SJCRH30 (cell line): ENCODE measurements at places on chromosomes 11 and 22.
A peak's percentile ranks its signal among the peaks of the same experiment; 100 is the strongest.

GRCh38 chr22:39898997-39899396 is 1.9 kb upstream of the GRAP2 start:
- H3K4me1 ChIP-seq: no peaks in the 10 kb centered on the region
- no peaks in the 10 kb centered on the region for H3K36me3 ChIP-seq
- no peak overlapping the region for H3K4me3 ChIP-seq
- no peaks in the 10 kb centered on the region for H3K27me3 ChIP-seq

- DNase-seq: peak; percentile 47
- H3K4me1 ChIP-seq: no peaks in the 10 kb centered on the region
- H3K27me3 ChIP-seq: no peaks in the 10 kb centered on the region; the same call in 1 of the 2 replicates
- H3K27ac ChIP-seq: no peak overlapping the region
- peak overlapping the region; percentile 34 for H3K4me3 ChIP-seq
- no peaks in the 10 kb centered on the region for H3K36me3 ChIP-seq
Measured at GRCh38 chr22:36977401-36977861, 41.8 kb downstream of the TST start.

- DNase-seq: peak; percentile 74
- H3K4me3 ChIP-seq: 0 out of 2 replicates have a peak overlapping the region, but pooled peaks have one; percentile 1
- no peaks in the 10 kb centered on the region for H3K27me3 ChIP-seq
- peak overlapping the region; percentile 99 for H3K27ac ChIP-seq
- no peaks in the 10 kb centered on the region for H3K36me3 ChIP-seq
Measured at GRCh38 chr11:17649261-17649660, 70.1 kb upstream of the MYOD1 start.

- no peak for DNase-seq
- H3K4me1 ChIP-seq: no peaks in the 10 kb centered on the region
- no peak overlapping the region for H3K4me3 ChIP-seq
- H3K36me3 ChIP-seq: no peaks in the 10 kb centered on the region
Measured at GRCh38 chr11:90135016-90135415, 553 bp downstream of the NAALAD2 start.

DNA sequence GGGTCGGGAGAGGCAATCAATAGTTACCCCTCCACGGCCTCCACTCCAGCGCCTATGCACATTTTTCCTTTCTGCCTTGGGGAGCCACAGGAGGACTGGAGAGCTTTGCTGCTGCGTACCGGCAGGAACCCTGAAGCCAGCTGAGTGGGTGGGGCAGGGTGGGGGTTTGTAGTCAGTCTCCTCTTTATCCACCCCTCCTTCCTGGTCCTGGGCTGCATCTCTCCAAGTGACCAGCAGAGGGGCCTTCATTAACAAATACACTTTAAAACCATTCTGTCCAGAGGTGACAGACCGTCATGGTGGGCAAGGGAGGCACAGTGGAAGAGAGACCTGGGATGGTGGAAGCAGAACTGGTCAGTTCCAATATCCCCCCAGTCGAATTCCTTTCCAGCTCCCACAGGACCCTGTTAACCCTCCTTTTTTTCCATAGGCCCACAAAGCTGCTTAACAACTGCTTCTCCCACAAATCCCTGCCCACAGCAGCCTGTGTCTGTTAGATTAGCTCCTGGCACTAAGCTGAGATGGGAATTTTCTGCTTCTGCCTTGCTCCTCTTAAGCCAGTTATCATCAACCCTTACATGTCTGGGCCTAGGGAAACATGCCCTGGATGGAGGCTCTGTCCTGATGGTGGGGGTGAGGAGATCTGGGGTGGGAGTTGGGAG is 3.9 kb upstream of the ABCG4 start:
- no peaks in the 10 kb centered on the region; the same call in 1 of the 2 replicates for H3K4me1 ChIP-seq
- peaks cover 2% of the 10 kb centered on the region; the same call in 1 of the 2 replicates for H3K27me3 ChIP-seq
- no peak overlapping the region for H3K4me3 ChIP-seq
- H3K27ac ChIP-seq: no peak overlapping the region
- DNase-seq: peak; percentile 76

DNA sequence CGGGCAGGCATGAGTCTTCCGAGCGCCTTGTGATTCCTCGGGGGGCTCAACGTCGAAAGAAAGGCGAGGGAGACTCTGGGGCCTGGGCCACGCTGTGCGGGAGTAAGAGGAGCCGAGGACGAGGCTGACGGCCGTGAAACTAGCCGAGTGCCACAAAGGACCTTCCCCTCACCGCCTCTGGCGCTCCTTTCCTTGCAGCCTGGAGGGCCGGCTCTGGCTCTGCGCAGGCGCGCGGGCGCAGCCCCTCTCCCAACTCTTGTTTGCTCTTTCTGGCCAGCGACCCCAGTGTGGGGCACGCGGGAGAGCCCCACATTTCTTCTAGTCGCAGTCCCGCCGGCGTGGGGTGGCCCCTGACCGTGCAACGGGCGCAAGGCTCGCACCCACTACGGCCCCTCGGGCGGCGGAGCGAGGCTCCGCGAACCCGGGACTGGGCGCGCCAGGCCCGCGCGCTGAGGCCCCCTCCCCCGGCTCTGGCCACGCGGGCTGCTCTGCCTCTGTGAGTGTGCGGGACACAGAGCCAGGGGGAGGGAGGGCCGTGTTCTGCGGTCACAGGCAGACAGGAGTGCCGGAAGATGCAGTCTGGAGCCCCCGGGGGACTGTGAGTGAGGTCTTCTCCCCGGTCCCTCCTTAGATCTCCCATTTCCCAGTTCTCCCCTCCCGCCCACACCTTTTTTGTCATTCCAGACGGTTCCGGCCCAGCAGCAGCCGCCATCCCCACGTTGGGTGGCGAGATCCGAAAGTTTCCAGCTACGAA is 1.0 kb upstream of the TOB2 start:
- peak overlapping the region; percentile 64 for H3K27ac ChIP-seq
- DNase-seq: peak; percentile 75
- no peaks in the 10 kb centered on the region for H3K27me3 ChIP-seq
- peak overlapping the region; percentile 71 for H3K4me3 ChIP-seq

DNA sequence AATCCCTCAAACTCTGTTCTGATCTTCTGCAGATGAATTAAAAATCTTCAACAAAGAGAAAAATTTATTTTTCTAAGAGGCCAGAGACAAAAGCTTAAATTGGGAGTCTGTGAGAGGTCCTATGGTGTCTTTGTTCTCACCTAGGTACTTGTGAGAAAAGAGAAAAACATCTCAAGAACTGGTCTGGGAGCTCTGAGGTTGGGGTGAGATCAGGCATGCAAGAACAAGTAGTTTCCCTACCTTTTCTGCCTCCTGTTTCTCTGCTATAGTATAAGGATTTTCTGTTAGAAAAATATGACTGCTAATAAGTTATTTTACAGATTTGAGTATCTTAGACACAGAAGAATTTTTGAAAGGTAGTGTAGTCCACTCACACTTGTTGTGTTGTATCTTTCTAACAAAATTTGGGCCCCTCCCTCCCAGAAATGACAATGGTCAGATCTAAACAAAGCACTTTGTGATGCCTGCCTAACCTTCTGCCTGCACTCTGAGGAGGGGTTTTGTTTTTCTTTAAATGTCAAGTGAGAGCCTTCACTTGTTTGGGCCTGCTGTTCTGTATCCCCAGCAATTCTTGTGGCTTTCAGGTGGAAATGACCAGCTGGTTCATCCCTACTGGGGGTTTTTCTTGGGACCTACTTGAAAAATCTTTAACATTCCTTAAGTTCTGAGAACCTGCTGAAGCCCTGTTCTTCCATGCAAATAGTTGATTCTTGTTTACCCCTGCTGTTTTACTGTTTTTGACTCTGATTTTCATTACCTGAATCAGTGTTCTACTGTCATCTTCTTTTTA is 13.6 kb upstream of the OR51S1 start:
- no peaks in the 10 kb centered on the region for H3K36me3 ChIP-seq
- H3K27ac ChIP-seq: no peak overlapping the region
- no peaks in the 10 kb centered on the region for H3K4me1 ChIP-seq
- DNase-seq: no peak

- H3K4me3 ChIP-seq: no peak overlapping the region
- no peak overlapping the region for H3K27ac ChIP-seq
- no peaks in the 10 kb centered on the region for H3K36me3 ChIP-seq
- no peaks in the 10 kb centered on the region for H3K27me3 ChIP-seq
- DNase-seq: no peak
Measured at GRCh38 chr11:20821046-20821445, 151.7 kb downstream of the NELL1 start.
